Left ventricle myocardium superior (tissue), 1 donor: ENCODE measurements at places on chromosomes 11 and 22.

DNA sequence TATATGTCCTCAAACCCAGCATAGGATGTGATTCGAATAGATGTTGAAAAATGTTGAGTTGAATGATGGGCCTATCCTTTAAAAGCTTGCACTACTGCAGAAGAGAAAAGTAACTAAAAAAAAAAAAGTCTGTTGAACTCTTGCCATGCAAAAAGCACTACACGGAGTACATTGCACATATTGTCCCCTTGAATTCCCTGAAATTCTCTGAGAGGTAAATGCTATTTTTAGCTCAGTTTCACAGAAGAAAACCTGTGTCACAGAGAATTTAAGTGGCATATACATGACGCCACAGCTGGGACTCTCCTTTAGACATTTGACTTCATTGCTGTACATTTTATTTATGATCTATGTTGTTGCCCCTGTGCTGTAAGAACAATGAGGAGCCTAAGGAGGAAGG lies 583.8 kb downstream of the SOX6 start:
- no peak for DNase-seq

- DNase-seq = peak; percentile 69
Measured at GRCh38 chr11:7251836-7252682, at the start of gene SYT9. TSS of gene SYT9 (plus strand) at chr11:7251904. CDS start at chr11:7252187, 283 bp downstream.

GRCh38 chr22:31829505-31829904 lies 75.7 kb downstream of the DEPDC5 start:
- no peak for DNase-seq

- no peak for DNase-seq
Measured at GRCh38 chr11:2095198-2095520, 44.0 kb downstream of the IGF2 start.

GRCh38 chr22:49048591-49048990 lies 779.1 kb downstream of the BRD1 start:
- no peak for DNase-seq

- no peak for DNase-seq
Measured at GRCh38 chr11:111400595-111400994, 21.5 kb upstream of the POU2AF1 start.

- DNase-seq = peak; percentile 86
Measured at GRCh38 chr11:69298267-69299022, 4.5 kb downstream of the MYEOV start.

DNA sequence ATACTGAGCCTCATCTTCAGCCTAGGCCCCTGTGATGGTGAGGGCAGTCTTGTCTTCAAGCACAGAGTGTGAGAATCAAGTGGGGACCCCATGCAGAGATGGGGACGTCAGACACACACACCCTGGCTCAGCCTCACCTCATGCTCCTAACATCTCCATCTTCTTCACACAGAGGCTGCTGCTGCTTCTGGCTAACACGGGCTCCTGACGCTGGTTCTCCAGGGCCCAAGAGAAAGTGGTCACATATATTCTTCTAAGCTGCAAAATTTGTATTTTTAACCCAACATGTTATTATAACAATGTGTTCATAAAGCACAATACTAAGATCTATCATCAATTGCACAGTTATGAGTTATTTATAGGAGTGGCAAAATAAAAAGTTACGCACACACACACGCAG lies 101.2 kb downstream of the VPREB1 start:
- no peak for DNase-seq

- DNase-seq = no peak
Measured at GRCh38 chr11:5550440-5551095, 2.2 kb upstream of the OR52H1 start.

DNA sequence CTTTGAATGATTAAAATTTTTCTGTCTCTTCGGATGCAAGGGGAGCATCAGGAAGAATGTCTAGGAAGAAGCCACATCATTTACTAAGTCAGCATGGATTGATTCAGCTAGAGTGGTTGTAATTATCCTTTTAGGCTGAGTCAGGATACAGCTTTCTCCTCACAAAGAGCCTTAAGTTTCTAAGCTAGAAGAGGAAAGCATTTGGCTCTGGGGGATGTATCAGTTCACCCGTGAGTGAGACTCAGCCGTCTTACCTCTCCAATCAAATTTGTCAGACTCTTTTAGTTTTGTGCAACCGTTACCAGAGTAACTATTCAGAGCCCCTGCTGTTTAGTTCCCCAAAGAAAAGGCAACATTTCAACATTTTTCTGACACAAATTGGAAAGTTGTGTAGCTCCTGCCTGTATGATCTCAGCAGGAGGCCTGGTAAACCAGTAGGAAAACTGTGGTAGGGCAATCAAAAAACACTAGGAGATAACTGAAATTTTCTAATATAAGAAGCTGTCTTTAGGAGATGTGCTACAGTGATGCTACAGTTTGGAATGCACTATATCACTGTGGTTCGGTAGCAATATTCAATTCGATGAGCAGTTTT lies 432.4 kb upstream of the LUZP2 start:
- DNase-seq = no peak

DNA sequence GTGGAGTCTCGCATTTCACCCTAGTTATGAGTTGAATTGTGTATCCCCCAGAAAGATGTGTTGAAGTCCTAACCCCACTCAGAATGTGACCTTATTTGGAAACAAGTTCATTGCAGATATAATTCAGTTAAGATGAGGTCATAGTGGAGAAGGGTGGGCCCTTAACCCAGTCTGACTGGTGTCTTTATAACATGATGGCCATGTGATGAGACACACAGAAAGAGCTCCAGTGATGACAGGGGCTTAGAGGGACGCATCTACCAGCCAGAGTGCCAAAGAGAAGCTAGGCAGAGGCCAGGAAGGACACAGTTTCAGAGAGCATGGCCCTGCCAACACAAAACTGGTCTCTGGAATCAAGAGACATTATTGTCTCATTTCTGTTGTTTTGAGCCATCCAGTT lies 50.3 kb downstream of the LARGE1 start:
- DNase-seq = no peak

GRCh38 chr11:1083621-1084551 lies 9.2 kb downstream of the MUC2 start:
- DNase-seq = peak; percentile 22

GRCh38 chr11:112485280-112485679 lies 224.6 kb upstream of the PLET1 start:
- no peak for DNase-seq

DNA sequence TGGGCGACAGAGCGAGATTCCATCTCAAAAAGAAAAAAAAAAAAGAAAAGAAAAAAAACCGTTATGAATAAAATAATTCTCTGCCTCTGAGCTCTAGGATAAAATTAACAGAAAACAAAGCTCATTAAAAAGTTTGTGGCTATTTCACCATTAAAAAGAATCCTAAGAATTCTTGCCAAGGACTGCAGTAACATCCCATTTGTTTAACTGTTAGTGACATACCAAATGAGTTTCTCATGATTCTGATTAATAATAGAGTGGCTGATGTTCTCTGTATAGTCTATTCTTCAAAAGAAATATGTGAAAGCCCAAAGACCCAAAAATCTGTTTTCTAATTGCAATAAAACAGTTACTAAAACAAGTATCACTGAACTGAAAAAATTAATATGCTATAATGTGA lies 19.7 kb downstream of the CLNS1A start:
- DNase-seq = no peak

DNA sequence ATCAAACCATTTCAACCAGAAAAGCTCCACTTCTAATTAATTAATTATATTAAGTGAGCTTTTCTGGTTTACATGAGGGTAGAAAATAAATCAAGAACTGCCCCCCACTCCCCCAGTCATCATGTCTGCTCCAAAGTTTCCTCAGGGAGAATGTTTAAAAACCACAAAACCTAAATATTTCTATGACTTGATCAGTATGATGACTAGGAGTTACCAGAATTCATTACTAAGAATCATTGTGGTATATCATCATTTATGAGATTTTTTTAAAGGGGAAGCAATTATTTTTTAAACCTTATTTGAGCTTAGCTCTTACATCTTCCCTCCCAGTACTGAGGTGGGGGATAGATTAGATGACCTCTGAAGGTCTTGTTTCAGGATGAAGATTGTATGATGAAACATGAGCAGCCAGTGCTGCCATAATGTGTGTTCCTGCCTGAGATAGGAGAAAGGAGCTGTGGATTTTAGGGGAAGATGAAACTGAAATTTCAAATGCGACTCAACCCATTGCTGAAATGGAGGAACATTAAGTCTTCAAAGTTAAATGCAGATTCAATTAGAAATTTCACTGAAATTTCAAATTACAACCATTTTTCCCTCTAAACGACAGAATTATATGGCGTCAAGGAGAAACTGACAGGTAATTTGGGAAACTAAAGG lies 401.3 kb upstream of the CADM1 start:
- no peak for DNase-seq

DNA sequence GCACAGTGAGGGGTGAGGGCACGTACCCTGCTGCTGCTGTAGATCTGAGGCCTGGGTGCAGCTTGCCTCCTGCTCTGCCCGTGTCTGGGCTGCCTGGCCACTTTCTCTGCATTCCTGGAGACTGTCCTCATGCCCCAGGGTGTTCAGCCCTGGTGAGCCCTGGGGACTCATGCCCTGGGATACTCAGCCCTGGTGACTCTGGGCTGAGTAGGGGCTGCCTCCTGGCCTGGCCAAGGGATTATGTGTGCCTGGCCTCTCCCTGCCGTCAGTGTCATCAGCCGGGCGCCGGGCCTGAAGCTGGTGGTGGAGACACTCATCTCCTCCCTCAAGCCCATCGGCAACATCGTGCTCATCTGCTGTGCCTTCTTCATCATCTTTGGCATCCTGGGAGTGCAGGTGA lies 94.7 kb downstream of the CACNA1I start:
- no peak for DNase-seq

GRCh38 chr11:34242037-34242625 lies 115.7 kb downstream of the ABTB2 start:
- no peak for DNase-seq

DNA sequence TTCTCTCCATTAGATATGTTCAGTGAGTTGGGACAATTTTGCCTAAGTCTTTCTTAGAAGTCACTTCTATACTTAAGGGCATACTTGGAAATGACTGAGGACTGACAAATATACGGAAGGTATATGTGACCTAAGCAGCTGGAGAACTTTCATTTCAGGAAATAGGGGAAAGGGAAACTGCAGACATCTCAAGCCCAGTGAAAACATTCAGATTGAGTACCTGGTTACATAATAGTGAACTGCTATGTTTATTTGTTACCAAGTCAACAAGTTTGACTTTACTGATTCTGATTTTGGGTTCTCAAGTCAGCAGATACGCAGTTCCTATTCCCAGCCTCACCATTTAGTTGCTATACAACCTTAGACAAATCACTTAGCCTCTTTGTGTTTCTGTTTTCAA lies 1173.9 kb downstream of the LRRC4C start:
- DNase-seq = no peak

DNA sequence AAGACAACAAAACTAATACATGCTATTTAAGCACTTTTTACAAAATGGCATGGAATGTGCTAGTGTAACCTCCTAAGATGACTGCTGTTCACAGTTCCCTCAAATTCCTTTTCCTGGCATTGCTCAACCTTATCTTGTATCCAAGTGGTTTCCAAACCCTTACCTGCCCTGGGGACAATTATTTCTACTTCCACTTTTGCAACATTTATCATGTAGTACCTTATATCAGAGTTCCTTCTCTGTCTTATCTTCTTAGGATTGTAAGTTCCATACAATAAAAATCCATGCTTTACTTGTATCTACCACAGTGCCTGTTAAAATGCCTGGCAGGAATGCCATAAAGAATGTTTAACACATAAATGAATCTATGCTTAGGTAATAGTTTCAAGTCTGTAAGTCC lies 109.2 kb upstream of the MTMR2 start:
- no peak for DNase-seq

DNA sequence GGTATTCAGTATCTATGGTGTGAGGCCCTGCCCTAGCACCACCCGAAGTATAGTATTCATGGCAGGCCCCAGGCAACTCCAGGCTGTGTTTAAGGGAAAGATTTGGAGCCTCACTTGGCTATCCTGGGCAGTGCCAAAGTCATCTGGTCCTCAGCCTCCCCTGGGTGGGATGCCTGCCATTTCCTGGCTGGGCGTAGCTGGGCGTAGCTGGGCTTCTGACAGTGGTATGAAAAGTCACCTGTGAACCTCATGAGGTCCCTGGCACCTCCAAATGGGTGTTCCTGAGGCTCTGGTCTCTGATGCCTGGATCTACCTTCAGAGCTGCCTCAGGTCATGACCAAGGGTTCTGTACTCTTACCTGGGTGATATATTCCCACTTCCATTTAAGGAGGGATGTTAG lies 113.0 kb upstream of the PARVA start:
- DNase-seq = no peak

- DNase-seq = peak; percentile 39
Measured at GRCh38 chr22:32206774-32207758, 2.2 kb upstream of the RFPL2 start.

DNA sequence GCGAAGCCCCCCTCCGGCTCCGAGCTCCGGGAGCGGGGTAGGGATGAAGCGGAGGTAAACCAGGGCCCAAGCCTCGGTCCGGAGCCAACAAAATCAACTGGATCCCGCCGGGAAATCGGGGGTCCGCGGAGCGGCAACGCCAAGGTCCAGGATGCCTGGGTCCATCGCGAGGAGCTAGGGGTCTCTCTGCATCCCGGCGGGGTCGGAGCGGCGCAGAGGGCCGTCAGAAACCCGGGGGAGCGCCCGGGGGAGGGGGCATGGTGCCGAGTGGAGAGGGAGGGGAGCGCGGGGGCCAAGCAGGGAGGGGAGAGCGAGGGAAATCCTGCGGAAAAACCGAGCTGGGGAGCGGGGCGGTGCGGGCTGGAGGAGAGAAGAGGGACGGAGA lies 51.8 kb downstream of the SLC22A12 start:
- DNase-seq = no peak

DNA sequence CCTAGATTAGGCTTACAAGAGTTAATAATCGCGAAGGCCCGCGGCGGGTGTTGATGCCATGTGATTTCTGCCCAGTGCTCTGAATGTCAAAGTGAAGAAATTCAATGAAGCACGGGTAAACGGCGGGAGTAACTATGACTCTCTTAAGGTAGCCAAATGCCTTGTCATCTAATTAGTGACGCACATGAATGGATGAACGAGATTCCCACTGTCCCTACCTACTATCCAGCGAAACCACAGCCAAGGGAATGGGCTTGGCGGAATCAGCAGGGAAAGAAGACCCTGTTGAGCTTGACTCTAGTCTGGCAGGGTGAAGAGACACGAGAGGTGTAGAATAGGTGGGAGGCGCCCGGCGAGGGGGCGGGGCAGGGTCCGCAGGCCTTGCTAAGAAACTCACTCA lies 65.5 kb downstream of the AAMDC start:
- DNase-seq = no peak

GRCh38 chr11:131108760-131109159 lies 192.5 kb upstream of the SNX19 start:
- no peak for DNase-seq

DNA sequence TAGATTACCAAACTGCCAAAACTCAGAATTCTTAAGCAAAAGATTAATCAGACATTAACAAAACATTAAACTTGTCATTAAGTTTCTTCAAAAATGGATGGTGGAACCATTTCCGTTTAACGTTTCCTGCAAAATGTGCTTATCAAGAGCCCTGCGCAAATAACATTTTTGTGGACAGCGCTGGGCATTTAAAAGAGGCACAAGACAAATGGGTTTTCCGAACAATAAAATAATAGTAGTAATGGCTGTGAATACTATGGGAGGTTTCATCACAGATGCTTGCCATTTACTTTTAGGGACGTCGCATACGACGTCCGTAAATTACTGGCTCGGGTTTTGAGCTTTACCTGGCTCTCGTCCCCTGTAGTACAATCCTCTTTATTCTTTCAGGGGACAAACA lies 1.1 kb downstream of the NPAT start:
- DNase-seq = no peak
